Naive B cell (primary cell): ENCODE measurements at places on chromosomes 6 and 20. TPM values are rescaled to one million over a fixed set of nuclear protein-coding genes. Genes with fewer than 3 reads are reported as not detected.

Gene TBX18
- not detected for polyA plus RNA-seq

Gene MUC22
- not detected for polyA plus RNA-seq

Gene BFSP1
- not detected for polyA plus RNA-seq

Gene VARS2
- polyA plus RNA-seq, result 12.6 TPM

Gene NOTCH4
- 8.3 TPM for polyA plus RNA-seq

Gene PTCRA
- not detected for polyA plus RNA-seq

Gene FAXC
- not detected for polyA plus RNA-seq

Gene TRIM38
- 8.4 TPM for polyA plus RNA-seq

Gene EDN3
- not detected for polyA plus RNA-seq

Gene CPNE5
- 90.1 TPM for polyA plus RNA-seq

Gene SPATS1
- not detected for polyA plus RNA-seq
